ENCODE measurements at places on chromosomes 7 and 10. TPM values are rescaled to one million over a fixed set of nuclear protein-coding genes. Genes with fewer than 3 reads are reported as not detected.

Gene IGFBP1
- not detected for total RNA-seq

Gene BCCIP
- 45.1 TPM for total RNA-seq

Gene RSPH10B2
- total RNA-seq = not detected

Gene MAT1A
- not detected for total RNA-seq

Gene TMEM270
- not detected for total RNA-seq

Gene FAM221A
- total RNA-seq = 2.9 TPM

Gene C10orf62
- 1.5 TPM for total RNA-seq

Gene CYP3A4
- not detected for total RNA-seq

Gene SPDYE8
- not detected for total RNA-seq

Gene SLC26A5
- not detected for total RNA-seq

Gene PLXNA4
- 18.1 TPM for total RNA-seq

Gene IDI1
- total RNA-seq = 15.6 TPM

Gene MYO1G
- total RNA-seq = 0.77 TPM

Gene VSTM2A
- total RNA-seq = not detected

Gene HTRA1
- total RNA-seq = 62.6 TPM

Gene TEX36
- not detected for total RNA-seq

Gene ACSM6
- total RNA-seq = not detected

Gene SAP25
- total RNA-seq = 1.1 TPM

Gene KCND2
- not detected for total RNA-seq

Gene DRGX
- total RNA-seq = not detected

Gene TMEM176B
- total RNA-seq = 34.0 TPM

Gene PHKG1
- 21.4 TPM for total RNA-seq

Gene PAPOLB
- total RNA-seq = 0.05 TPM

Gene SMO
- total RNA-seq = 4.6 TPM

Gene CCDC172
- not detected for total RNA-seq

Gene SLC29A4
- 3.7 TPM for total RNA-seq

Gene SUGCT
- 5.0 TPM for total RNA-seq

Gene SLIT1
- total RNA-seq = 0.08 TPM

Gene OGDHL
- total RNA-seq = 4.5 TPM

Gene C7orf57
- total RNA-seq = not detected

Gene CLCN1
- total RNA-seq = not detected

Gene TMEM139
- total RNA-seq = 8.8 TPM

Gene PIK3AP1
- total RNA-seq = 5.4 TPM

Gene IQCE
- total RNA-seq = 11.5 TPM

Gene USP6NL
- 7.9 TPM for total RNA-seq

Gene CUBN
- 0.44 TPM for total RNA-seq

Gene SMKR1
- total RNA-seq = not detected

Gene GLI3
- 5.5 TPM for total RNA-seq

Gene SPDYE6
- not detected for total RNA-seq

Gene LIMK1
- 10.1 TPM for total RNA-seq

Gene NEURL1
- total RNA-seq = 0.14 TPM

Gene SDK1
- 1.3 TPM for total RNA-seq

Gene FGFR2
- 0.36 TPM for total RNA-seq

Gene OLAH
- not detected for total RNA-seq

Gene KNDC1
- 0.11 TPM for total RNA-seq

Gene SKIDA1
- 2.7 TPM for total RNA-seq

Gene PNLIPRP2
- total RNA-seq = not detected

Gene GIMAP7
- total RNA-seq = 16.8 TPM

Gene TBRG4
- total RNA-seq = 79.3 TPM

Gene UNC5B
- 15.6 TPM for total RNA-seq

Gene MUC12
- 0.30 TPM for total RNA-seq

Gene HOXA5
- total RNA-seq = not detected

Gene HOXA4
- not detected for total RNA-seq

Gene CHST15
- 4.5 TPM for total RNA-seq

Gene HOXA2
- total RNA-seq = not detected

Gene GIMAP1
- total RNA-seq = 5.9 TPM

Data from left ventricle myocardium inferior (tissue), 1 donor.